ENCODE measurements at places on chromosomes 11 and 22.
A peak's percentile ranks its signal among the peaks of the same experiment; 100 is the strongest.

DNA sequence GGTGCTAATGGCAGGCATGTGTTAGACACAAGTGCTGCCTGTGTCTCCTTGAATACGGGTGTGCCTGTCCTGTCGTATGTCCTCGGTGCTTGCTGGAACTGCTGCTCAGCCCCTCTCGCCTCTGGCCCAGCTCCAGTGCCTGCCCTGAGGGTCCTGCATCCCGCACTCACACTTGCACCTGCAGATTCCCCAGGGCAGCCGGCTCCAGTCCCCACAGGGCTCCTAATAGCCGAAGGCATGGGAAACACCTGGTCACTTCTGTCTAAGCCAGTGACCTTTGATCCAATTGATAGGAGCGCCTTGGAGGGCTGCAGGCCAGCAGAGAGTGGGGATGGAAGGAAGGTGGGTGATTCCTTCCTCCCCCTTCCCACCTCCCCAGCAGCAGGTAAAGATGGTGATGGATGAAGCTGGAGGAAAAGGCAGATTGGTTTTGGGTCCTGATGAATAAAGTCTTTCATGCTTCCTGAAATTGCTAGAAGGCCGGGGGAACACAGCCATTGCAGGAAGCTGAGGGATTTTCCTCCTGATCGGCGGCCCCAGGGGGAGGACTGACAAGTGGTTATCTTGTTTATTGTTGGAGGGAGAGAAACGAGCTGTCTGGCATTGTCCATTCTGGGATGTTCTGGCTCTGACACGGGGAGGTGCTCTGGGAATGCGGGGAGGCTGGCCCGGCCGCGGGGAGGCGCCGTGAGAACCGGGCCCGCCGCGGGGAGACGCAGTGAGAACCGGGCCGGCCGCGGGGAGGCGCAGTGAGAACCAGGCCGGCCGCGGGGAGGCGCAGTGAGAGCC is 110.9 kb upstream of the B3GAT1 start:
- no peak for DNase-seq
- H3K4me3 ChIP-seq: no peak overlapping the region
- H3K27me3 ChIP-seq: no peaks in the 10 kb centered on the region
- H3K36me3 ChIP-seq: no peaks in the 10 kb centered on the region

- no peak for DNase-seq
- H3K36me3 ChIP-seq: no peaks in the 10 kb centered on the region
Observed at GRCh38 chr22:42425337-42425988, 6.7 kb downstream of the NFAM1 start.

DNA sequence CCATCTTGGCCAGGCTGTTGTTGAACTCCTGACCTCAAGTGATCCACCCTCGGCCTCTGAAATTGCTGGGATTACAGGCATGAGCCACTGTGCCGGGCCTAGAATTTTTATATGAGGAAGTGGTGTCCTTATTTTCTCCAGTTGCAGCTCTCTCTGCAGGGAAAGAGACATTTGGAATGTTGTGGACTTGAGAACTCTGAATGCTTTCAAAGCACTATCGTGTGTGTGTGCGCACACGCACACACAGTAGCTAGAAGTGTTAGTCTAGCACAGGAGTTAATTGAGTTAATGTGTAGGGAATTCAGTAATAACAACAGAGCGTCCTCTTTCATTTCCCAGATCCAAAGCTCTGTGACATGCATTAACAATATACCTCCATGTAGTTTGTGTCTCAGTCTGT is 164.0 kb upstream of the RASSF10 start:
- no peak for DNase-seq
- no peaks in the 10 kb centered on the region for H3K27me3 ChIP-seq
- H3K4me1 ChIP-seq: no peaks in the 10 kb centered on the region
- H3K4me3 ChIP-seq: no peak overlapping the region
- no peaks in the 10 kb centered on the region for H3K36me3 ChIP-seq

GRCh38 chr11:48122246-48122645 is 94.4 kb upstream of the OR4B1 start:
- H3K27ac ChIP-seq: no peak overlapping the region
- H3K4me3 ChIP-seq: no peak overlapping the region
- H3K36me3 ChIP-seq: peaks cover 35% of the 10 kb centered on the region
- H3K27me3 ChIP-seq: no peaks in the 10 kb centered on the region

GRCh38 chr11:29321293-29322132 is 695.3 kb downstream of the KCNA4 start:
- no peaks in the 10 kb centered on the region for H3K36me3 ChIP-seq
- H3K27ac ChIP-seq: no peak overlapping the region
- no peaks in the 10 kb centered on the region for H3K4me1 ChIP-seq
- H3K27me3 ChIP-seq: no peaks in the 10 kb centered on the region
- no peak for DNase-seq

DNA sequence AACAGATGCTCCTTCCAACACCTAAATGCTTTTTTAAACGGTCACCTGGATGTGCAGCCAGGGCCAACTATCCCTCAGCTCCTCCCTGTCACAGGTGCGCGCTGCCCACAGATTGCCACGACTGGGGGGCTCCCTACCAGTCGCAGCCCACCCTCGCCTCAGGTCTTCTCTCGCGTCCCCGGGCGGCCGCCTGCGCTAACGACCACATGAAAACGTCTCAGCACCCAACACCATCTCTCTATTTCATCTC is 469 bp downstream of the ZBED5 start:
- H3K36me3 ChIP-seq: peaks cover 20% of the 10 kb centered on the region
- H3K27ac ChIP-seq: peak overlapping the region; percentile 97
- peak overlapping the region; percentile 87 for H3K4me3 ChIP-seq
- peak; percentile 7 for DNase-seq
- no peaks in the 10 kb centered on the region for H3K27me3 ChIP-seq
- peaks cover 8% of the 10 kb centered on the region for H3K4me1 ChIP-seq

GRCh38 chr11:8807544-8808225 is 103.3 kb upstream of the AKIP1 start:
- no peaks in the 10 kb centered on the region for H3K27me3 ChIP-seq
- H3K4me1 ChIP-seq: no peaks in the 10 kb centered on the region
- no peak for DNase-seq

Measured in effector memory CD4-positive, alpha-beta T cell (primary cell).